ENCODE measurements at places on chromosomes 4 and X.

DNA sequence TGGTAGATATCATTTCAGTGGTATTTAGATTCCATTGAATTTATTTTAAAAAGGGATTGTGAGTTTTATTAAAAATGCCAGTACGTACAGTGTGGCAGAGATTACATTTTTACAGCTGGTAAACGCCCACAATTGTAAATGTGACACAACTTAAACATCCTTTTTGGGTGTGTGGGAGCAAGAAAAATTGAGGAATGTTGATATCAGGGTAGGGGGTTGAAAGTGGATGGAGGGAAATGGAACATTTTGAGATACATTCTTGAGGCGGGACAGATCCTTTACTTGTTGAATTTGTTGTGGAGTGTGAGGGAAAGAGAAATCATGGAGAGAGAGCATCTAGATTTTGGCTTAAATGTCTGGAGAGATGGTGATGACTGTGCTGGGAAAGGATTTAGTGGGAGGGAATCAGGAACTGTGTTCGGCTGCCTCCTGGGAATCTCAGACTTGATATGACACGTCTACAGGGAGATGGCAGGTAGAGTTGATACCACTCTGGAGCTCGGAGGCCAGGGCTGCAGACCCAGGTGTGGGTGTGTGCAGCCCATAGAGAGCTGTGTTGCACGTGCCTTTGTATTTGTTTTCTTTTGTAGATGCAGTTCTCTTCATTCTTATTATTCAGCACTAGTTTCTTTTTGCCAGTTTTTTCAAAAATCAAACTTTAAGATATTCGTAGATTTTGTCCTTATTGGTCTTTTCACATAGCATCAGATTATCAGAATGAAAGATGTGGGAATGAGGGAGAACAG lies 10.8 kb downstream of the TMEM131L start:
- no peak for DNase-seq

- no peak for DNase-seq
Measured at GRCh38 chr4:158652920-158653319, 18.8 kb downstream of the C4orf46 start.

GRCh38 chr4:72909461-72909860 lies 160.1 kb downstream of the COX18 start:
- DNase-seq, result peak; percentile 18

DNA sequence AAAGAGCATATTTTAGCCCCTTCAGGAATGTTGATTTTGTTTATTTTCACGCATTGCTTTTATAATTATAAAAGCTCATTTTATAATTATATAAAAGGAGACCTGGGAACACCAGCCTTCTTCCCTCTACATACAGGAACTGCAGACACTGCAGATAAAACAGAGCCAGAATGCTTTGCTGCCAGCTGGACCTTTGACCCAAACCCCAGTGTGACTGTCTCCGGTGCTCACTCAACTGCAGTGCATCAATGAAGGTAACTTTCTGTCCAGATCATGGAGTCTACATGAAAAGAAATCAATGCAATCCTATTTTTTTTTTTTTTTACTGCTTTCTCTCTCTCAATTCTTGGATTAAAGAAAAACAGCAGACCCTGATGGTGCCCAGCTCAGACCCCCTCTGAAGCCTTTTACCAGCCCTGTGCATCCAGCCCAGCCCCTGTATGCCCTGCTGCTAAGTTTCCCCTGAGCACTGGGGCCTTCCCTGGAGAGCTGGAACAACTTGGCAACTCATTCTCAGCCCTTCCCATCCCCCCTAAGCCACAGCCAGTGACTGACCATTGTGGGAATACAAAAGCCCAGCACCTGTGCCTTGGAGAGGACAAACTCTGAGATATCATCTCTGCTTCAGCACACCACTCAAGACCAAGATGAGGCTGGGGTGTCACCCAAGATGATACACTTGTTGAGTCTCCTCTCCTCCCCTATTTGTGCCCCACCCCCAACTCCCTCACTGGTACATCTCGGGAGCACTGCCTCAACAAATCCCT lies 182.1 kb downstream of the EVC2 start:
- no peak for DNase-seq

- DNase-seq, result no peak
Measured at GRCh38 chr4:54187148-54187547, 41.9 kb upstream of the PDGFRA start.

DNA sequence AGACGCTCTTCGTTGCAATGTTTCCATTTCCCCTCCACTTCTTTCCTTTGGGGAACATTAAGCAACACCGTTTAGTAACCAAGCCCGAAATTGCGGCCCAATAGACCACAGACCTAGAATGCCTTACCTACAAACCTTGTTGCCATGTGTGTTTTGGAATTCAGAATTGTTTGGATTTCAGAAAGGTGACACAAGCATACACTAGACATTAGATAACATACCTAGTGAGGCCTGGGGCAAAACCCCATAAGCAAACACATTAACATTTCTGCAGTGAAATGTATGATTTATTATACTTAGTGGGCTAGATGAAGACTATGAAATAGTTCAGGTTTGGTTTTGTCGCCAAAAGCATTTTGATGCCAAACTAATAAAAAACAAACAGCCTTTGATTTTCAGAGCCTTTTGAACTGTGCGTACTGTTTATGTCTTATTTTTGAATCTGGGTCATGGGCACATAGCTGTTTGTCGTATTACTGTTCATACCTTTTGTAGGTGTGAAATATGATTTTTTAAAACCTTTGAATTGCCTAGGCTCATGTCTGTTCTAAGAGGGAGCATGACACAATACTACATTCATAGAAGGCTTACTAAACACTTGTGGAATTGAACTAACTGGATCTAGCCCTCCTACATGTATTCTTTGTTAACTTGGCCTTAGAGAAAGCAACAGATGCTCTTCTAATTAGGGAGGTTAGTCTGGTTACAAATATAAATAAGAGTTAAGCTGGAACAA lies 88.6 kb upstream of the TMEM164 start:
- no peak for DNase-seq

DNA sequence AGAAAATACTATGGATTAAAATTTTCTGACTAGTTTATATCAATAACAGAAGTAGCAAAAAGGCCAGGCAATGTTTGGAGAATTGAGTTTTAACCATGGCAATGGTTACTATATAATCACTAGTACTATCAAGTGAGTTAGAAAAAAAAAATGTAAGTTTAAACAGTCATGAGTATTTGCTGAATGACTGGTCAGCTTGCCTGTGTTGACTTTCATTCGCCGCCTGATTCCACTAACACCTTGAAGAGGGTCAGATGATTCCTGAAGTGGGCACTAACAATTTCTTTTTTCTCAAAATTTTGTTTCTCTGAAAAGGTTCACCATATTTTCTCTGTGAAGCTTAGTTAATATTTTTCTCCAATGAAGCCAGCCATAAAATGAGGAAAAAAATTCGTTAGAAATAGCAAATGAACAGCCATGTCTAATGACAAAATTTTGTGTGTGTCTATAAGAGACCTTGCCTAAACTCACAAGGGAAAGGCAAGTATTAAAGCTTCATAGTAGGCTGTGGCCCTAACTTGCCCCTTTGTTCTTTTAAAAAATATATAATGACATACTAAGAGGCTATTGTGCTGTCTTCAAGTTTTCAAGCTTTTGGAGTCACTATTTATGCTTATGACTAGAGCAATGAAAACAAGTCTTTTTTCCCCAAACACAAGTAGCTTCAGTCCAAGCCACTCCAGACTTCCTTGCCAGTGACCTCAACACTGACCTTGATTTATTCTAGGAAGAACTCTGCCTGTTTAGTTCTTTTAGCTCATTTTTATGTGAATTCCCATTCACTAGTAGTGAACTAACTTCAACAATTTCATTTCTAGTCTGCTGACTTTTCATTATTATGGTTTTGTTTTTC lies 18.4 kb upstream of the FHDC1 start:
- no peak for DNase-seq

DNA sequence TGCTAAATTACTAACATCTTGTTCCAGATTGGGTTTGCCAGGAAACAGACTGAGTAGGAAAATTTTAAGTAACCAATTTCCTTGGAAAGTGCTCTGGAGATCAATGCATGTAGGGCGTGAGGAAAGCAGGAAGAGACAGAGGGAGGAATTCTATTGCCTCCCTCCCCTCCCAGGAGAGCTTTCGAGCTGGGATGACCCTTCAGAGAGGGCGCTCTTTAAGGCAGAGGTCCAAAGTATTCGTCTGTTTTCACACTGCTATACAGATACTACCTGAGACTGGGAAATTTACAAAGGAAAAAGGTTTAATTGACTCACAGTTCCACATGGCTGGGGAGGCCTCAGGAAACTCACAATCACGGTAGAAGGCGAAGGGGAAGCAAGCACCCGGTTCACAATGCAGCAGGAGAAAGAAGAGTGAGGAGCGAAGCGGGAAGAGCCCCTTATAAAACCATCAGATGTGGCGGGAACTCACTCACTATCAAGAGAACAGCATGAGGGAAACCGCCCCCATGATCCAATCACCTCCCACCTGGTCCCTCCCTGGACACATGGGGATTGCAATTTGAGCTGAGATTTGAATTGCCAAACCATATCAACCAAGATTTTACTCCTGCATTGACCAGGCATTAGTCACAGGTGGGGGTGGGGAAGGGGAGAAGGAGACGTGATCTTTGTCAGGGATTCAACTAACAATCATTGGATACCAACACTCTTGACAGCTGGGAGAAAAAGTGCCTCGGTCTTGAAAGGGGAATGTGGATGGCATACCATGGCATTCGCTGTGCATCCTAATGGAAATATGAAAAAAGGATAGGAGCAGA lies 63.8 kb downstream of the SLITRK2 start:
- no peak for DNase-seq

DNA sequence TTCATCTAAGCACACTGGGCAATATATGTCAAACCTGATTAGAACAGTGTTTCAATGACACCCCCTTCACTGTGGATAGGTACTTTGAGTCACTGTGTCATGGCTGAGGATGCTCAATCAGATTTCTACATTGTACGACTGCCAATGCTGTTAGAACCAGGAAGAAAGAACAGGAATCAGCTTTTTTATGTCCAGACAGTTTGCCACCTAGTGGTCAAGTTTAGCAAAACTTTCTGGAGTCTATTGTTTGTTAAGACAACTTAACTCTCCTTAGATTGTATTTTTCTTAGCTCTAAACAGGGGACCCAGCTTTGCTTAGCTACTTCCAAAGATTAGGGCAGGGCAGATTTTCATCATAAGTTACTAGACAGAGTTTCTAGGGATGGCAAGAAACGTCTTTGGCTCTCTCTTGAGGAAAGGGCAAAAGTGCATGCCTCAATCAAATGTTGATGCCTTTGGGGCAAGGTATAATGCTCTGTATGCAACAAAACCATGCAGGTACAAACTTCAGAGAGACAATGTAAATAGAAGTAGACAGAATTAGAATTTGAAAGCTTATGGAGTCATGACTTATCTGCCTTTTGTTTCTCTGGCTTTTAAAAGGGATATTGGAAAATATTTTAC lies 40.5 kb upstream of the BMP3 start:
- DNase-seq, result peak; percentile 72

All from kidney glomerular epithelial cell (primary cell).